ENCODE measurements at places on chromosomes 3 and 15. TPM values are rescaled to one million over a fixed set of nuclear protein-coding genes. Genes with fewer than 3 reads are reported as not detected.

Gene COL7A1
- 13.1 TPM for total RNA-seq

Gene FBXW12
- total RNA-seq, result not detected

Gene CLDN18
- not detected for total RNA-seq

GRCh38 chr3:158181096-158181495 lies 71.2 kb downstream of the RSRC1 start:
- DNase-seq, result no peak

- DNase-seq, result no peak
These were observed 212.3 kb downstream of the RPLP1 start for GRCh38 chr15:69664572-69665571.
